ENCODE measurements at places on chromosomes 6 and 20.

DNA sequence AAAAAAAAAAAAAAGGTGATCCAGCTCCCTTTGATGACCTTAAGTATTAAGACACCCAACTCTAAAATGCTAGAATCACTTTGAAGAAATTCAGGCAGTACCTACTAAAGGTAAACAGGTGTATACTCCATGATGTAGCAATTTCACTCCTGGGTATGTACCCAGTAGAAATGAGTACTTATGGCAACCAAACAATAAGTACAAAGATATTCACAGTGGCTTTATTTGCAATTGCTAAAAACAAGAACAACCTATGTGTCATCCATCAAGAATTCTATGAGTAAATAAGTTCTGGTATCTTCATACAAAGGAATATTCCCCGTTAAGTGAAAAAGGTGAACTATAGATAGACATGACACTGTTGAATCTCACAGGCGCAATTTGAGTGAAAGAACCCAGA is 29.4 kb downstream of the MDGA1 start:
- DNase-seq, result no peak

DNA sequence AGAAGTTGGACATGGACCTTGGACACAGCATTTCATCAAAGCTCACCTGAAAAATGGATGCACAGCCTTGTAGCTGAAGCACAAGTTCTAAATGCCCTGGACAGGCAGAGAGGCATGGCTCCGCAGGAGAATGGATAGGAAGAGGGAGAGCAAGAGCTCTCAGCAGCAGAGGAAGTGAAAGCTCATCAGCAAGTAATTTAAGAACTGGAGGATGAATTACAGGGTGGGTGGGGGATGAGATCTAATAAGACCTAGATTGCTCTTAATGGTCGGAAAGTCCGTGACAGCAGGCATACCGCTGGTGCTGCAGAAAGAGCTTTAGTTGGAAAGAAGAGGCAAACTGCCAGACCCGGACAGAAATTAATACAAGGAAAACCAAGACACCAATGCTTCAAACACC is 37.3 kb upstream of the SAYSD1 start:
- no peak for DNase-seq

- DNase-seq, result no peak
These were observed 229.3 kb downstream of the RFPL4B start for GRCh38 chr6:112576423-112576822.

DNA sequence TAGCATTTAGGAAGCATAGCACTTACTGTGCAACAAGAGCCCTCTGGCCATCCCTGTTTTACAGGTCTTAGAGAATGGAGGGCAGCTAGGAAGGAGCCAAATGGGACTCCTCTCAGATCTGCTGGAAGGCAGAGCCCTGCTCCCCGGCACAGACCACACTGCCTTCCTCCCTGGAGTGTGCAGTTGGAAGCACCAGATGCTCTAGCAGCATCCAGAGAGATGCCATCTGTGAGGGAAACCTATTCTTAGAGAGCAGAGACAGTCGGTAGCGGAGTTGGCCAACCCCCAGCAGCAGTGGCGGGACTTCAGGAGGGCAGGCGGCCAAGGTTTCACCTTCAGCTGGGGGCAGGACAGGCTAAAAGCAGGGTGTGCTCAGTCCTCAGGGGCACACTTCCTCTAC is 16.7 kb upstream of the E2F1 start:
- no peak for DNase-seq

- DNase-seq, result no peak
These were observed 32.8 kb upstream of the SIRPB2 start for GRCh38 chr20:1524004-1524403.

DNA sequence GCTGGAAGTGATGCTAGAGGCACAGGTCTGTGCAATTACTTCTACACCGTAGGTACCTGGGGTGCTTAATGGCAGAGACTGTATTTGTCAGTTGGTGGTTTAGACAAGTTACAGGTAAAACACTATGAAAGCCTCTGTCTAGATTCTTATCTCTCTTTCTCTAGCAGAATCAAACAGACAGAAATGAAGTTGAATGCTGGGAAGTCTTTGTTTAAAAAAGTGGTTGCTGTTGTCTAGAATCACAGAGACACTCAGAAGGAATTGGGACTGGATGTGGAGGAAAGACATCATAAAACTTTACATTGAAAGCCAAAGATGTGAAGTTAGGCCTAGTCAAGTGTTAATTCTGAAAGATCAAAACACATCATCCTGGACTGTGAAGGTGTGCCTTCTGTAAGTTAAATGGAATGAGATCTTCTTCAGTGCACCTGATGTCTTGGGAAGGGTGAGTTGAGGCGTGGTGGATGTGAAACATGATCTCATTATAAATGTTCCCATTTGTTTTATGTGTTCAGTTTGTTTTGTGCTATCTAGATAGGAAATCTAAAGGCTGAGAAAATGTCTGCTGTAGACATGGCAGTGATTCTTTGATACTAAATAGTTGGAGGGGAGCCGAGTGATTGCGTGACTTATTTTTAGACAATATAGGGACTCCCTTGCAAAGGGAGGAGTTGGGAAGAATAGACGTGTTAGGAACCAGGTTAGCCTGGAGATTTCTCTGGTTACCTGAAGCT is 290.2 kb downstream of the SOX4 start:
- no peak for DNase-seq

DNA sequence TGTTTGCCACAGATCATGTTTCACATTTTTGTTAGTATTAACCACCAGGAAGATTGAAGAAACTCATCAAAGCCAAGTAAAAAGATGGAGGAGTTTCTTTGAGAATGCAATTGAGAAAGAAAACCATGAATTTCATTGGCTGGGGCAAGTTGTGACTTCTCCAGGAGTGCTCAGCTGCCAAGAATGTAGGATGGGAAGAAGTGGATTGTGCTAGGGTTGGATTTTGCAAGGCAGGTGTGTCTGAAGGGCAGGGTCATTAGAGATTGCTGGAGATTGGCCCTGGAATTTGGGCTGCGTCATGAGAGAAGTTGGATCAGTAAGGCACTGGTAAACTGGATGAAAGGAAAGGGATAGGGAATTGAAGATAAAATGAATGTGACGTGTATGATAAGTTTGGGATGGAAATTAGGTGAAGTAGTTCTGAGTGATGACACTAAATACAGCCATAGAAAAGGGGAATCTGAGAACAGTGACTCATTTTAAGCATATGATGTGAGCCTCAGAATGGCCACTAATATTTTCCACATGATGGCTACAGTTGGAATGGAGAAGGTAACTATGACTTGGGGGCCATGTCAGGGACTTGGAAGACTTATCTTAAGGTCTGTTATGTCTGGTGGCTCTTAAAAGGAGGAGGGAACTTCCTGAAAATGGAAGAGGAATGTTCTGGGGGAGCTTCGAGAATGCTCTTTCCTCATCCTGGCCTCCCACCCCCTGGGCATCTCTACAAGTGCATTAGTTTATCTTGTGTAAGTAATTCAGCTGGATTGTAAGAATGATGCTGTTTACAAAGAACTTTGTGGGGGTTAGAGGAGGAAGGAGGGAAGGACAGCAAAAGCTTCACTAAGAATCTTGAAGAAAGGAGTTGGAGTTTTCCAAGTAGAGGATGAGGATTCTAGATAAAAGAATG is 27.8 kb upstream of the ERVFRD-1 start:
- DNase-seq, result no peak

DNA sequence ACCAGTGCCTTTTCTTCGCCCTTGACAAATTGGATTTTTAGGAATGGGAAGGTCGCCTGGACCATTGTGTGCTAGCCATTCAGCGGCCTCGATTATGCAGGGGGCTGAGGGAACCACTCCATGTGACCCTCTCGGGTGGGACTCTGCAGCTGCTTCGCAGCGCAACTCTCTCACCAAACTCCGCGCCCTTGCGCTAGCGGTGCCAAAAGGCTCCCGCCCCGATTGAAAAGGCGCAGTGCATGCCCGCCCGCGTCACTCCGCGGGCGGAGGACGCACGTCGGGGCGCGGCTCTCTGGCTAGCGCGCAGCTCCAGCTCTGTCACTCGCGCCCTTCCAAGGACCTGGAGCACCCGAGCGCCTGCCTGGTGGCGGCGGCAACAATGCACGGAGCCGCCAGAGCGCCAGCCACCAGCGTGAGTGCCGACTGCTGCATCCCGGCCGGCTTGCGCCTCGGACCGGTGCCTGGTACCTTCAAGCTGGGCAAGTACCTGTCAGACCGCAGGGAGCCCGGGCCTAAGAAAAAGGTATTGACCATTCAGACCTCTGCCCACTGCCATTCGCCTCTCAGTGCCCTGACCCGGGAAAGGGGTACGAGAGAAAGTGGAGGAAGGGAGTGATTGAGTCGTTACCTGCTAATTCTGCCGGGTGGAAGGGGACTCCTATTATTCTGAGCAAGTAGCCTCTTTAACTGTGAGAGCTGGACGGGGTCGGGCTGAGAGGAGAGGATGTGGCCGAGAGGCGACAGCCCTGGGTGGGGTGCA is at the start of gene PRDM13:
PRDM13 (plus strand) TSS at position 178 of the 760 bp plus-strand sequence; CDS start at position 380, 202 bp downstream.
- no peak for DNase-seq

GRCh38 chr6:115276881-115277565 is 783.7 kb downstream of the FRK start:
- no peak for DNase-seq

DNA sequence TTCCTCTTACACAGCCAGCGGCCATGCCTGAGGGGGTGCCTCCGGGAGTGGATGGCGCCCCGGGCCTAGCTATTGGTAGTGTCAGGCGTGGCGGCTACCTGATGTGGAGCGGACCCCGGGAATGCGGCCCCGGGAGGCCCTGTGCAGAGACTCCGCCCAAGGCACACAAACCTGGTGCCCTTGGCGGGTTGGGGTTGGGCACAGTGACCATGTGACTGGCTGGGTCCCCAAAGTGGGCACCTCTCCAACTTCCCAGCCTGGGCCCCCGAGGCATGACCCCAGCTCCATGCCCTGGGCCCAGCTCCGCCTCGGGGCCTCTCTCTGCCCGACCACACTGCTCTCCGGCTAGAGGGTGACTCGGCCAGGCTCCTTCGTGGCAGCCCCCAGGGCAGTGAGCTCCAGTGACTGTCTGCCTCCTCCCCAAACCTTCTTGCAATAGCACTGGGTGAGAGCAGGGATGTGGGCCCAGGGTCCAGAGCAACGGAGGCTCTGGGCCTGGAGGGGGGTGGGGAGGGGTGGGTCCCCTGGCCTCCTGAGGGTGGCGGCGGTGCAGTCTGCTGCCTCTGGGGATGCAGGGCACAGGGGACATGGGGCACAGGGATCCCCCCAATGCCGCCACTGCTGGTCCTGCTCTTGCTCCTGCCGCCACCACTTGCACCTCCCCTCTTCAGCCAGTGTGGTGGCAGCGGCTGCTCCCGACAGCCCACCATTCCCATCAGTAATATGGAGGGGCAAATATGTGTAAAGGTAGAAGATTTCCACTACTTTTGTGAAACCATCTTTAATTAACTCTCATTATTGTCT is 942.9 kb upstream of the EPHA7 start:
- no peak for DNase-seq

GRCh38 chr6:108690326-108691049 is 129.8 kb downstream of the FOXO3 start:
- no peak for DNase-seq

DNA sequence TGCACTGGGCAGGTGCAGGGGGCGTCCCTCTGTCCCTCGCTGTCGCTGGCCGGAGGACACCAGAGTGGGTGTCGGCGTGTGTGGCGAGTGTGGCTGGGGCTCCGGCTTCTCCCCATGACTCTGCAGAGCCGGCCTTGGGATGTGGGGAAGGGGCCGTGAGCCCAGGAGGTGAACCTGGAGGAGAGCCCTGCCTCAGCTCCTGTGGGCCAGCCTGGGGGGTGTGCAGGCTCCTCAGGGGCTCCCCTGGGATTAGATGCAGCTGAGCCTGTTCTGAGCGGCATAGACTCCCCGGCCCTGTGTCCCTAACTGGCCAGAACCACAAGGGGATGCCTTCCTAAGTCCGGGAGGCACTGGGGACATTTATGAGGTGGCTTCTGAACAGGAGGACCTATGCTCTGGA is 73.2 kb upstream of the GATA5 start:
- DNase-seq, result no peak

GRCh38 chr6:24929242-24929641 is 6.5 kb downstream of the RIPOR2 start:
- no peak for DNase-seq

- no peak for DNase-seq
These were observed 661.6 kb downstream of the DHX35 start for GRCh38 chr20:39623584-39624234.

DNA sequence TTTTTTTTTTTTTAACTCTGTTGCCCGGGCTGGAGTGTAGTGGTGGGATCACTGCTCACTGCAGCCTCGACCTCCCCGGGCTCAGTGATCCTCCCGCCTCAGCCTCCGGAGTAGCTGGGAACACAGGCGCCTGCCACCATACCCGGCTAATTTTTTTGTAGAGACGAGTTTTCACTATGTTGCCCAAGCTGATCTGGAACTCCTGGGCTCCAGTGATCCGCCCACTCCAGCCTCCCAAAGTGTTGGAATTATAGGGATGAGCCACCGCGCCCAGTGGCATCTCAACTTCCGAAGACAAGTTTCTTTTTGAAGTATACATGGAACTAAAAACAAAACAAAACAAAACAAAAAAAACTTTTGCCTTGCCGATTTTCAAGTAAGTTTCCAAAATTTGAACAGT is 66.6 kb upstream of the ZNF184 start:
- no peak for DNase-seq

DNA sequence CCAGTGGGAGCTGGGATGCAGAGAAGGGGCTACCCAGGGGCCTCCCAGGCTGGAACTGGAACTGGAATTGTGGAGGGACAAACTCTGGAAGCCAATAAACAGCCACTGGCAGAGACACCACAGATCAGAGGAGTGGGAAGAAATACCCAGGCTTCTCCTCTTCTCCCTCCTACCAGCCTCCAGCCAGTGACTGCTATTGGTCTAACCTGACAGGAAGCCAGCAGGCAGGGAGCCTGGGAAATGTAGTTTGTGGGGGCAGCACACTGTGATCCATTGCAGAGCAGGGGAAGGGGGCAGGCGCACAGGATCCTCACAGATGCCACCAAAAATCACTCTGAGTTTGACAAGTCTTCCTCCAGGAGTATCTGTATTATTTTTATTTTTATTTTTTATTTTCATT is 12.1 kb upstream of the MLN start:
- no peak for DNase-seq

GRCh38 chr20:25478889-25479568 is 71.6 kb downstream of the GINS1 start:
- no peak for DNase-seq

DNA sequence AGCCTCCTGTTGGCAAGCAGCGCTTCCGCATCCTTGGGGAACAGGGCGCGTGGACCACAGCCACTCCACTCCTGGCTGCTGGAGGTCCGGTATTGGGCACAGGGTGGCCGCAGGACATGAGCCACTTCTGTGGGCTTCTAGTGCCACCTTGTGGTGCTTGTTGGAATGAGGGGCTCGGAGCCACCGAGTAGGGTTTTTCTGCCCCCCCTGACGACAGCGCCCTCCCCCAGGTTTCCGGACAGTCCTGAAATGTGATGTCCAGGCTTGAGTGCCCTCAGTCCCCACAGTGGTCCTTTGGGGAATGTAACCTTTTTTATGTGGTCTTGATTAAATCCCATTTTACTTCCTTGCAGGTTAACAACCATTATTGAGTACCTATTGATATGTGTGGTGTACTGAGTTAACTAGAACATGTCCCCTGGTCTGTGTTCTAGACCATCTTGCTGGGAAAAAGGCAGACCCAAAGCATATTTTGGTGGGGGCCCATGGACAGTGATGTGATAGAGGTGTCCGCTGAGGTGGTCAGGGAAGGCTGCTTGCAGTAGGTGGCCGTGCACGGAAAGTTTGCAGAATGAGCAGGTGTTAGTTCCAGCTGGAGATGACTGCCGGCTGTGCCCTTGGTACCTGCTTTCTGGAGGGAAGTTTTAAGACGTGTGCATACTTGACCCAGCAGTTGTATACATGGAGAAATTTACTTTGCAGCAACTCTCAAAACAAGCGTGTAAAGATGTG is 70.0 kb downstream of the PTPN1 start:
- no peak for DNase-seq

GRCh38 chr6:43715056-43715788 is 27.6 kb upstream of the MRPS18A start:
- DNase-seq, result no peak

All from brain pericyte (primary cell).